ENCODE measurements at places on chromosomes 4 and X. TPM values are rescaled to one million over a fixed set of nuclear protein-coding genes. Genes with fewer than 3 reads are reported as not detected.

Gene DCAF8L2
- total RNA-seq, result not detected

Gene HTN1
- not detected for total RNA-seq

Gene CLCN4
- 10.2 TPM for total RNA-seq

Gene FGF2
- 0.85 TPM for total RNA-seq

Gene FAM9C
- not detected for total RNA-seq

Gene ASMT
- total RNA-seq, result not detected

Gene DGKK
- not detected for total RNA-seq

Gene NR0B1
- total RNA-seq, result not detected

Measured in OCI-LY7 (cell line).